Skin of body (tissue), 3 donors: ENCODE measurements at places on chromosomes 12 and 14. TPM values are rescaled to one million over a fixed set of nuclear protein-coding genes. Genes with fewer than 3 reads are reported as not detected.

GRCh38 chr14:42869681-42870080 is 1263.0 kb downstream of the LRFN5 start:
- no peak for DNase-seq

TDRD9 gene
- 0.39 TPM for total RNA-seq

PTHLH gene
- 4.6 TPM for total RNA-seq

SOAT2 gene
- not detected for total RNA-seq

GRCh38 chr12:120833849-120834248 is 70.3 kb downstream of the SPPL3 start:
- DNase-seq, result no peak

LRP1-AS gene
- total RNA-seq, result not detected

KMT2D gene
- 44.0 TPM for total RNA-seq

DNA sequence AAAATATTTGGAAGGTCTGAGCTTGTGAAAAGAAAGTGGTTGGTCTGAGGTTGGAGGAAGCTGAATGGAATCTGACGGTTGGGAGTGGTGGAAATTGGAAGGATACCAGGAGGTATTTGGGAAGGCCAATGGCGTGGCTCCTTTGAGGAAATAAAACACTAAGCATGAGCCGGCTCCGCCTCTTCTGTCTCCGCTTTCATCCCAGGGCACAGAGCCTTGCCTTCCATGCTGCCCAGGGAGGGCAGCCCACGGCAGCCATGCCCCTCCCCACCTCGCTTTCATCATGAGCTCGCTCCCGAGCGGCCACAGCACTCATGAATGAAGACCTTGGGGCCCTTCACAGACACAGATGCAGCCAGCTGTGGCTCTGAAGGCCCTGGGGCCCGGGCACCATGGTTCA is 36.2 kb downstream of the HSP90AA1 start:
- no peak for DNase-seq

DNA sequence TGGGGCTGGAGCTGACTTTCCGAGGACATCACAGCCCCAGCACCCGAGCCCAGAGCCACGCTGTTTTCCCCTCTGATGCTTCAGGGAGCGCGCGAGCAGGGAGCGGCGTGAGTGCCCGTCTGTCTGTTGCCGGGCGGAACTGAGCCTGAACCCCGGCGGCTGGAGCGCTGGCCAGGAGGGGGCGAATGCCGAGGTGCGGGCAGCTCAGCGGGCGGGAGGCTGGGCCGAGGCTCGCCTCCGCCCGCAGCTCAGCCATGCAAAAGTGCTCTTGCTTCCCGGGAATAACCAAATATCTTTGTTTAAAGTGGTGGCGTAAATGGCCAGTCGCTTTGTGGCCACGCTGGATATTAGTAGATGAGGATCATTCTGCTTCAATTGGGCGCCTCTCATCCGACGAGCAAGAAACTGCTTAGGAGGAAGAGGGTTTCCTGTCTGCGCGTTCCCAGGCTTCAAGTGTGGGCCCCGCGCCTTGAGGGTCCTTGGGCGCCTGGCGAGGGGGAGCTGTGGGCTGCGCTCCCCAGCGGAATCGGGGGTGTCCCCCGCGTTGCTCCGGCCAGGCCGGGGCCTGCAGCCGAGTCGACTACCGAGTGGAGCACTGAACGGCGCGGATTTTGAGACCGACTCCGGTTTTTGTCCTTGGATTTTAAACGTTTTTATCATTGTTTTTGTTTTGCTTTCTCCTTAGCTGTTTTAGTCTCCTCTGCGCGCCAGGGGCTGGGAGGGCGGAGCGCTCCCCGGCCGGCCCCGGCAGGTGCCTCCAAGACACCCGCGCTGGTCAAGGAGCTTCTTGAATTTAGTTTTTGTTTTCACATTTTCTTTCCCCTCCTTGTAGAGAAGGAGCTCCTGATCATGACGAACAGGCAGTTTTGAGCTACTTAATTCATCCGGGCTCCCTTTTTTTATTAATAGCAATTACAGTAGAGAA is 831 bp upstream of the NKX2-1 start:
- DNase-seq, result no peak

DNA sequence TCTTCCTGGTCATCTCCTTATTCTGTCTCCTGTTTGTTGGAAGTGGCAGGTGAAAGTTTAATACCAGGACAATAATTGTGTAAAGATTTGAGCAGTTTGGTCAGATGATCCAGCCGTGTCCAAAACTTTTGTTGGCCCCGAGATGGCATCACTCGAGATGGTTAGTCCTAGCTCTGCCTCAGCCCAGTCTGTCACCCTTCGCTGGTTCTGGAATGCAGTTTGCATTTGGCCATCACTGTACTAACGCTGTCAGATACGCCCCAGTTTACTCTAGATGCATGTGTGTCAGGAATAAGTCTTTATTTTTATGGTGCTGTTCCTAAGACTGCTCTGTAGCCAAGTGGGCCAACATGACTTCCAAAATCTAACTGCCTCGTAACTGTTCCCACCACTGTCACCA is 79.6 kb downstream of the MOK start:
- DNase-seq, result no peak

DNA sequence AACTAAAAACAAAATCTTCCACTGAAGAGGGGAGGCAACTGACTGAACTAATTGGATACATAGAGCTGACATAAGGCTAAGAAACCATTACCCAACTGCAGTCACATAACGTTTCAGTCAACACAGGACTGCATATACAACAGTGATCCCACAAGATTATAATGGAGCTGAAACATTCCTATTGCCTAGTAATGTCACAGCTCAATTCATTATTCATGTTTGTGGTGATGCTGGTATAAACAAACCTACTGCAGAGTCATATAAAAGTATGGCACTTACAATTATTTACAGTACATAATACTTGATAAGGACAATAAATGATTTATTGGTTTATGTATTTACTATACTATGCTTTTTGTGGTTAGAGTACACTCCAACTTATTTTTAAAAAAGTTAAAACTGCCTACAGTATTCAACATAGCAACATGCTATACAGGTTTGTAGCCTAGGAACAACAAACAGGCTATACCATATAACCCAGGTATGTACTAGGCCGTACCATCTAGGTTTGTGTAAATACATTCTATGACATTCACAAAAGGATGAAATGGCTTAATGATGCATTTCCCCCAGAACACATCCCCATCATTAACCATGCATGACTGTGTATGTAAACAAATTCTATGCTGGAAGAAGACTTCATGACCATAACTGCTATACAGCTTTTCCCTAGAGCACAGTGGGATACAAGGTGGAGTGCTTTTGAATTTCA is 4.3 kb downstream of the NAP1L1 start:
- DNase-seq, result no peak

DNA sequence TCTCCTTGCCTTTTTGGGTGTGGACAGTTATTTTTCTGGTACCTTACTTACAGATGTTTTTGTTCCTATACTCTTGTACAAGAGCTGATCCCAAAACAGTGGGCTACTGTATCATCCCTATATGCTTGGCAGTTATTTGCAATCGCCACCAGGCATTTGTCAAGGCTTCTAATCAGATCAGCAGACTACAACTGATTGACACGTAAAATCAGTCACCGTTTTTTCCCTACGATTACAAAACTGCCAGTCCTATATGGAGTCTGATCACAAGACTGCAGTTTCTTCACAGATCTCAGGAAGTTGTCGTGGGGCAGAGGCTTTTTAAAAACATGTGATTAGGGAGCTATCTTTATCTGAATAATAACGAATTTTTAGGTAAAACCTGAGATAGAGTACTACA is 1.3 kb downstream of the LYSET start:
- peak; percentile 11 for DNase-seq

DNA sequence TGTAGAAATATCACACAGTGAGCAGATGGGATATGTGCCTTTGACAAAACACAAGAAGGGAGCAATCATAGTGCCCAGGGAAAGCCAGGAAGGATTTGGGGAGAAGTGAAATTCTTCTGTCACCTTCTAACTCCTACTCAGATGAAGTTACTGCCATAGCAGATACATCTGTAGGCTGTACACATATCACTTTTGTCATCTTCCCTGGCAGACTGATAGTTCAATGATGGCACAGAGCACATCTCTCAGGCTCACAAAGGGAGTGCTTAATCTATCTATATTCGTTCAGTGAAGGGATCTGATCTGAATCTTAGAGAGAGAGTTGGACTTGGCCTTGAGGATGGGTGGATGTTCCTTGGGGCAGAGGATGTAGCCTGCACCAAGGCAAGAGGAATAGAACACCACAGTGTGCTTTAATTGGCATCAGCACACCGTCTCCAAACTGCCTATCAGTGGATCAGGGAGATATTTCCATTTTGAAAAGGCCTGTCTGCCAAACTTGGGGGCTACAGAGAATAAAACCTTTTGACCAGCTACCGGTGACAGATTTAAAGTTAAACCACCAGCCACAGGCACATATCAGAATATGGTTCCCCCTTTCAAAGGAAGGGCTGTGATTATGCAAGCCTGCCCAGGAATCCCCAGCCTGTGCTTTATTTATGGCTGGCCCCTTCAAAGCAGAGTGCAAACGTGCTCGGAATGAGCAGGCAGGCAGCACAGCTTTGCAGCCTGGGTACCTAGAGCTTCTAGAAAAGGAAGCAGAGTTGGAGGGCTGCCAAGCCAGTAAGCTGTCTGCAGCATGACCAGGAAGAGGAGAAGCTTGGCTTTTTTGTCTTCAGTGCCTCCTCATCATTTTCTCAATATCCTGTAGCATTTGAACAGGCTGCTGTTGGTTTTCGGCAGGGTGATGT is 165.5 kb upstream of the DYRK2 start:
- no peak for DNase-seq

GRCh38 chr12:122437656-122438121 is 15.2 kb upstream of the CLIP1 start:
- DNase-seq, result no peak

- no peak for DNase-seq
Measured at GRCh38 chr12:44287545-44287944, 451.7 kb downstream of the TMEM117 start.

DNA sequence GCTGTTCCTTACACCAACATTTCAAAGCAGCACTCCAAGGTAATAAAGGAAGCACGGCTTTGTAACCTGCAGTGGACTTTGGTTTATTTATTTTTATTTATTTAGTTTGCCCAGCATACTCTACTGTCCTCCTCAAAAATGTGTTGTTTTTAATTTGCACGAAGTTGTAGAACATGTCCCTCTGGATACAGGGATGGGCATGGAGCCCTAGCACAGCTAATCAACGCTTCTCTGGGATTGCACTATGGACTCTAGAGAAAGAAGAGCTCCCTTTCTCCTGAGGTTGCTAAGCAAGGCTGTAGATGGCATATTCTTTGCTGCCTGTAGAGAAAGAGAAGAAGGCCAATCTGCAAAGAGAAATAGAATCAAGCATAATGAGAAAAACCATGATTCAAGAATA is 5.9 kb upstream of the ANAPC5 start:
- no peak for DNase-seq

CACNA2D4 gene
- total RNA-seq, result 1.9 TPM

PMCH gene
- not detected for total RNA-seq

DNA sequence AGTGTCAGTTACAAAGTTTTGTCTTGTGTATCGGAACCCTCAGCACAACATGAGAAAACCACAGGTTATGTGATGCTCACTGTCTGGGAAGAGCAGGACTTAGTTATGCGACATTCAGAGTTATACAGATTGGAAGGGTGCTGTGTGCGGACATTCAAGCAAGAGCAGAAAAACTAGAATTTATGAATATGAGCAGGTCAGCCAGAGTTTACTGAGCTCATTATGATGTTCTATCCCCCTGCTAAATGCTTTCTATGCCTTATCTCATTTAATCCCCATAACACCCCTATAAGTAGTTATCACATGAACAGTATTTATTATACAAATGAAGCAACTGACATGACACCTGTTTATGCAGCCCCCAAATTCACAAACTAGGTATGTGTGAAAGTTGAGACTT is 1083.2 kb downstream of the FLRT2 start:
- DNase-seq, result no peak

DNA sequence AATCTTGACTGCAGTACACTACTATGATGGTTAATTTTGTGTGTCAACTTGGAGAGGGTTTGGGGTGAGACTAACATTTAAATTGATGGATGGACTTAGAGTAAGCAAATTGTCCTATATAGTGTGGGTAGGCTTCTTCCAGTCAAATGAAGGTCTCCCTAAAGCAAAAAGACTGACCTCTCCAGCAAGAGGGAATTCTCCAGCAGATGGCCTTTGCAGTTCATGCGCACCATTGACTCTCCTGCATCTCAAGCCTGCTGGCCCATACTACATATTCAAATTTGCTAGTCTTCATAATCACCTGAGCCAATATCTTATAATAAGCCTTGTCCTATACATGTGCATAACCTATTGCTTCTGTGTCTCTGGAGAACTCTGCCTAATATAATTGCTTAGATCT is 260.2 kb downstream of the RERGL start:
- DNase-seq, result no peak

- no peak for DNase-seq
Measured at GRCh38 chr12:71472441-71472911, 32.9 kb downstream of the LGR5 start.

- no peak for DNase-seq
Measured at GRCh38 chr12:4991373-4991772, 52.3 kb upstream of the KCNA5 start.

DNA sequence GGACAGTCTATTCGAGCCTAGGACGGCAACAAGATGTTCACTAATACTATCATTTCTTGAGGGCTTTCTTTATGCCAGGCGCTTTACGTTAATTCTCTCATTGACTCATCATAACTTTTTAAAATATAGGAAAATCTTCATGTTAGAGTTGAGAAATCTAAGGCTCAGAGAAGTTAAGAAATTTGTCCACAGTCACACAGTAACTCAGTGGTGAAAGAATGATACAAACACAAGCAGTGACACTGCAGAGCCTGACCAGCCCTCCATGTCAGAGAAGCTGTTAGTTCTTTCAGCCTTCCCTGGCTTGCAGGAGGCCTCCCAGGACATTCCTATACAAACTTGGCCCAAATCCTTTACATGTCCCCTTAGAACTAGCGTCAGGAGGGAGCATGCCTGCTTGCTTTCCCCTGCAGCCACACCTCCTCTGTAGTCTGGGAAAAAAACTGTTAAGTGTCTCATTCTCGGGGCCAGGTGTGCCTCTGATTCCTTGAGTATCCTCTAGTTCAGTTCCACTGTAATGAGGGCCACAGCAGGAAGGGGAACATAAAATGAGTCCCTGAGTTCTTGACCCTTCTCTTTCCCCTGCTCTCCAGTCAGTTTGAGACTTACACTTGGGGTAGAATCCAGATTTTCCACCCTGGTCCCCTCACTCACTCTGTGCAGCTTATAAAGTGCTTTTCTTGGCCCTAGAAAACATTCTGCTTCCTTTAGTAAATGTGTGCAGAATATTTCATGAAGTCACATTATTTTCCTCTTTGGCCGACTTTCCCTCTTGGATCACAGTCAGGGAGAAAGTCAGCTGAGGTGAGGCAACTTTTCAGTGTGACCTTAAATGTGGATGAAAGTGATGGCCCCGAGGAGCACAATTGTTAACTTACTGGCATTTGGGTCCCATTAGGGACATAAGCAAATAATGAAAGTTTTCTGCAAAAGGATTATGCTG is 152.2 kb upstream of the HIF1A start:
- no peak for DNase-seq

- DNase-seq, result no peak
Measured at GRCh38 chr12:105852496-105852895, 286.3 kb downstream of the NUAK1 start.

- no peak for DNase-seq
Measured at GRCh38 chr14:100484531-100485267, 102.5 kb downstream of the BEGAIN start.
